Adipocyte (in vitro differentiated cells): ENCODE measurements at places on chromosomes 7 and 10.
A peak's percentile ranks its signal among the peaks of the same experiment; 100 is the strongest.

- DNase-seq, result no peak
Observed at GRCh38 chr7:70344726-70345125, 746.5 kb downstream of the AUTS2 start.

GRCh38 chr7:155487509-155488482 is 29.9 kb downstream of the EN2 start:
- DNase-seq, result no peak

- no peak for DNase-seq
Observed at GRCh38 chr10:43906490-43906889, 257.8 kb upstream of the ZNF32 start.

DNA sequence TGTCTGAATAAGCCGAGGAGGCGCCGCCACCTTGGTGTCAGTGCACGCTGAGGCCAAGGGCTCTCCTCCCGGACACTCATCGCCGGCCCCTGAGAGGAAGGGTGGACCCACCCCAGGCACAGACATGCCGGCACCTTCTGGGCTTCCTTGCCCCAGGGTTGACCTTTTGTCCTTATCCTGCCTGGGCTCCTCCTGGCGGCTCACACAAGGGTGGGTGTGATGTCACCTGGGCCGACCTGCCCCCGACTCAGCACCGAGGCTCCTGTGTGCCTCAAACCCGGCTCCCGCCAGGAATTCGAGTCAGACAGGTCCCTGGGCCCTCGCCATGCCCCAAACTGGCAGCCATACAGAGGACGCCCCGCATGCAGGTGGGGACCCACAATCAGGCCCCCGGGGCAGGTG is 17.7 kb upstream of the CFAP46 start:
- DNase-seq, result no peak

DNA sequence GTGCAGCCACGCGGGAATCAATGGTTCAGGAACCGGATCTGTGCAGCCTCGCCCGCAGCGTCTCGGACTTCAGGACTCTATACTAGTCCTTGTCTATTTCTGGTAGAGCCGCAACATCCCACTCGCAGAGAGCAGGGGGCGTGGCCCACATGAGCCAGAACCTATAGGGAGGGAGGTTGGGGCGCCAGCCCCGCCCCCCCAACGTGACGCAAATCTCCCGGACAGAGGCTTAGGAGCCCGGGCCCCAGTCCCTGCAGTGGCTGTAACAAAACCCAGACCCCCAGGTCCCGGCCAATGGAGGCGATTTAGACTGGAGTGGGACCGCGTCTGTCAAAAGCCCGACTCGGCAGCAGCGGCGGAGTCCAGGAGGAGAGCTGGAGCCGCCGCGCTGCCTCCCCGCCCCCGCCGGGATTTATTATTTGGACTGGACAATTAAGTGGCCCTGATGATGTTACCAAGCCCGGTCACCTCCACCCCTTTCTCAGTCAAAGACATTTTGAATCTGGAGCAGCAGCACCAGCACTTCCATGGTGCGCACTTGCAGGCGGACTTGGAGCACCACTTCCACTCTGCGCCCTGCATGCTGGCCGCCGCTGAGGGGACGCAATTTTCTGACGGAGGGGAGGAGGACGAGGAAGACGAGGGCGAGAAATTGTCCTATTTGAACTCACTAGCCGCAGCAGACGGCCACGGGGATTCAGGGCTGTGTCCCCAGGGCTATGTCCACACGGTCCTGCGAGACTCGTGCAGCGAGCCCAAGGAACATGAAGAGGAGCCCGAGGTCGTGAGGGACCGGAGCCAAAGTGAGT is at the start of gene NKX2-3:
TSS of gene NKX2-3 (plus strand) at position 256 of the 809 bp plus-strand sequence. CDS start at position 446, 190 bp downstream.
- peak; percentile 36 for DNase-seq

GRCh38 chr10:122158362-122158761 is 112.7 kb upstream of the BTBD16 start:
- DNase-seq, result no peak

GRCh38 chr7:7953806-7954205 is 14.8 kb upstream of the GLCCI1 start:
- peak; percentile 32 for DNase-seq

DNA sequence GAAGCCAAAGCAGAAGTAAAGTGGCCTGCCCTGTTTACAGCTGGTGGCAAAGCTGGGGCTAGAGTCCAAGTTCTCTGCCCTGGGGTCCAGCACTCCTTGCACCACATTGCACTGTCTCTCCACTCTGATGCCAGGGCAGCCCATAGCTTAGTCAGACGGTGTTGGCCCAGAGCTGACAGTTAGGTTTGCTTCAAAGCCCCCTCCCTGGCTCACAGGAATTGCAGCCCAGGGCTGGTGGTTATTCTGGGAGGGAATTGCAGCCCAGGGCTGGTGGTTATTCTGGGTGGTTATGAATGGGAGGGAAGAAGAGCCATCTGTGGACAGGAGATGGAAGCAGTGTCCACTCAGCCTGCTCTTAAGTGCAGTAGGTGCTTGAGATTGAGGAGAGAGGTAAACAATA is 88.9 kb downstream of the SCRN1 start:
- DNase-seq, result no peak

- peak; percentile 87 for DNase-seq
Observed at GRCh38 chr7:129163875-129164544, 19.5 kb downstream of the TSPAN33 start.

GRCh38 chr10:32002531-32002930 is 53.7 kb downstream of the KIF5B start:
- no peak for DNase-seq

DNA sequence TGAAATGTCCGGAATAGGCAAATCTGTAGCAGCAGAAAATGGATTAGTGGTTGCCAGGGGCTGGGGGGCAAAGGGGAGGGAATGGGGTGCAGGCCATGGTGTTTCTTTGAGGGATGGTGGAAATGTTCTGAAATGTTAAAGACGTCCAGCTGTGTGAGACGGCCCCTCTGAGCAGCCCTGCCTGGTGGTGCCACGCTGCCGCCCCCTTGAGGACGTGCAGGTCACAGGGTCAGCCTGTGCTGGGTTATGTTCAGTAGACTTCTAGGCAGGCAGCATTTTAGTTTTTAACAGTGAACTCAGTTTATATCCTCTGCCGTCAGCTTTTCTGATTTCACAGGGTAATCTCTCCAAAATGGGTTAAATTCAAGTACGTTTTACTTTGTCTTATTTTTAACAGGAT is 9.4 kb downstream of the NUB1 start:
- DNase-seq, result no peak

DNA sequence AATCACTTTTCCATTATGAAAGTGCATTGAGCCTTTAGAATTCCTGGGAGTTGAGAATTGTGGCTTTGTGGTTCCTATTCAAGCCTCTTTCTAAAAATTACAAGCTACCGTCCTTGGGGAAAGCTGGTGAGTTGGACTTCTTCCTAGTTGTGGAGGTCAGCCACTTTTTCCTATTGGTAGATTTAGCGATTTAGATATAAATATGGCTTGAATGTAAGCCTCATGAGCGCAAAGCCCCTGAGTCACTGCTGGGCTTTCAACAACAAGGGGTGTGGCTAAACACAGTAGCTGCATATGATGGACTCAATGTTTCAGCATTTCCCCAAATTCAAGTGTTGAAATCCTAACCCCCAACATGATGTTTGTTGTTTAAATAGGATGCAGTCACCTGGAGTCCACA is 150.0 kb upstream of the IGFBP3 start:
- peak; percentile 6 for DNase-seq

DNA sequence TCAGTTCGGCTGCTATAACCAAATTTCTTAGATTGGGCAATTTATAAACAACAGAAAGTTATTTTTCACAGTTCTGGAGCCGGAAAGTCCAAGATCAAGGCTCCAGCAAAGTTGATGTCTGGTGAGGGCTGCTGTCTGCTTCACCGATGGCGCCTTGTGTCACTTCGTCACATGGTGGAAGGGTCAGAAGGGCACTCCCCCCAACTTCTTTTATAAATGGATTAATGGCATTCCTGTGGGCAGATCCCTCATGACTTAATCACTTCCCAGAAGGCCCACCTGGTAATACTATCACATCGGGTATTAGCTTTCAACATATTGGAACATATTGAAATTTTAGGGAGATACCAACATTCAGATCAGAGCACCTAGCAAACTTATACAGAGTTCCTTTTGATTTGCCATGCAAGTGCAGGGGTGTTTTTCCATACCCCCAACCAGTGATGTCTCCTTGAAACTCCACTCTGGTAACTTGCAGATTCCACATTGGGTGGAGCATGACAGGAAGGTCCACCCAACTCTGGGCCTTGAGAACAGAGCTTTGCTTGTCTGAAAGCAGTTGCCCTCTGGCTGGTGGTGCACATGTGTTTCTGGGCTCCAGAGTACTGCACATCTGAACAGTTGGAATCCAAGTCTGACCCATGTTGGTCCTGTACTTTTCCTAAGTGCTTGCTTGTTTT is 85.1 kb upstream of the KMT2E start:
- DNase-seq, result no peak

DNA sequence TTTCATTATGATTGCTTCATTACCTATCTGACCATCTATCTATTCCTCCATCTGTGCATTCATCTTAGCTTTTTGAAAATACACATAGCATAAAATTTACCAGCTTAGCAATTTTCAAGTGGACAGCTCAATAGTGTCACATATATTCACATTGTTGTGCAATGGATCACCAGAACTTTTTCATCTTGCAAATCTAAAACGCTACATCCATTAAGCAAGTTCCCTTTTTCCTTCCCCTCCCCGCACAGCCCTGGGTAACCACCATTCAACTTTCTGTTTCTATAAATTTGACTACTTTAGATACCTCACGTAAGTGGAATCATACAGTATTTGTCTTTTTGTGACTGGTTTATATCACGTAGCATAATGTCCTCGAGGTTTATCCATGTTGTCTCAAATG is 78.0 kb upstream of the ADRB1 start:
- DNase-seq, result no peak

- DNase-seq, result no peak
Observed at GRCh38 chr10:10804998-10805740, 212.5 kb upstream of the CELF2 start.

GRCh38 chr7:119562839-119563238 is 710.1 kb upstream of the KCND2 start:
- DNase-seq, result no peak

GRCh38 chr10:126634347-126634746 is 36.1 kb downstream of the C10orf90 start:
- no peak for DNase-seq

DNA sequence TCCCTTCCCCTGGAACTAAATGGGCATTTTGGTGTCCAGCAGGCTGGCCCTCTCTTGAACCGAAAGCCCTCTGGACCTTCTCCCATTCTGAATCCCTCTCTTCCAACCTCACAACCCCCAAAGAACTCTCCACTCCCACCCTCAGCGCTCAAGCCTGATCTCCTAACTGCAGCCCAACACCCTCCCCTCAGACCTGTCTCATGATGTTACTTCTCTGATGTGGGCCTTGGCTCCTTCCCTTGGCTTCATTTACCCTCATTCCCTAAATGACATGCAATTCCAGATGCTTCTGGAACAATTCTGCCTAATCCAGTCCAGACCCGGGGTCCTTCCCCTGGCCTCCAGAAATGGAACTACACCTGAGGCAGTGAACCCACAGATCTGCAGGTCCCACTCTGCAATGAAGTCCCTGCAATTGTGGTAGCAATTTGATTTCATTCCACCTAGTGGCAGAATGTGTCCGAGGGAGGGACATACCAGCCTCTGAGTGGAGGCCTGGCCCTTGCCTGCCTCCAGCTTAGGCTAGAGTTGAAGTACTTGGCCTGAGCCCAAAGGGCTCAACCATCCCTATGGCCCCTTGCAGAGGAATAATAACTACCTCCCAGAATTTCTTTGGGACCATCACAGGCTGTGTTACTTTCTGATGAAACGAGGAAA is 4.1 kb upstream of the CEP41 start:
- DNase-seq, result no peak

DNA sequence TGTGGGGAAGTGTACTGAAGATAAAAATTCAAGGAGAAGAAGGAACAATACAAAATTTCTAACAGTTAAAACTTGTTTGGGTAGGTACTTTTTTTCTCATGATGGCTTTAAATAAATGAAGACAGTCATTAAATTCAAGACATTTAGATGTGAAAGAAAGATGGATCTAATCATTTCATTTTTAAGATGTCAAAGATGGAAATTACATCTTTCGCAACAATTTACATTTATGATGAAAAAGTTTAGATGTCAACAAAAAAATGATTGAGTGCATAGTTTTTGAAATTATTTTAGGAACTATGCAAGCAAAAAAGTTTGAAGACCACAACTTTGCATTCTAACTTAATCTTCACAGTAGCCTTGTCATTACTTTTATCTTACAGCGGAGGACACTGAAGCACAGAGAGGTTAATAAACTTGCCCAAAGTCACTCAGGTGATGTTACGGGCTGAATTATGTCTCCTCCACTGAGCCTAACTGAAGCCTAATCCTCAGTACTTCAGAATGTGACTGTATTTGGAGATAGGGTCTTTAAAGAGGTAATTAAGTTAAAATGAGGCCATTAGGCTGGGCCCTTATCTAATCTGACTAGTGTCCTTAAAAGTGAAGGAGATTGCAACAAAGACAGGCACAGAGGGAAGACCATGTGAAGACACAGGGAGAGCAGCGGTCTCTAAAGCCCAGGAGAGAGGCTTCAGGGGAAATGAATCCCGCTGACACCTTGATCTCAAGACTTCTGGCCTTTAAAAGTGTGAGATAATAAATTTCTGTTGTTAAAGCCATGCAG is 48.2 kb downstream of the VSTM4 start:
- no peak for DNase-seq

DNA sequence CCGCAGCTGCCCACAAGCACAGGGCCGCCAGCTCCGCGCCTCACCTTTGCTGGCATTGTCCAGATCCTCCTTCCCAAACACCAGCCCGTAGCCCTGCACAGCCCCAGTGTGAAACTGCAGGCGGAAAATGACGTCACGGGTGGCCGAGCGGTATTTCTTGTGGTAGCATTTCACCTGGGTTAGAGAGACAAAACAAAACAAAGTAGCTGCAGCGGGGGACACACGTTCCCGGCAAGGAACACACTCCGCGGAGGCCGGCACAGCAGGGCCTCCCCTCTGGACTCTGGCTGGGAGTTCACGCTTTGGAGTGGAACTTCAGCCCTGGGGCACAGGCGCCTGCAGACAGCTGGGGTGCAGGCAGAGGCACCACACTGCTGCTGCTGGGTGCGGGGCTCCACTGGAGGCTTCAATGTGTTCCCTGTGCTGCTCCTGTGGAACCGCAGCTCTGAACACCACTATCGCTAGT is 181.1 kb downstream of the TNS3 start:
- no peak for DNase-seq

GRCh38 chr7:99036546-99037111 is 107.3 kb downstream of the SMURF1 start:
- peak; percentile 25 for DNase-seq
